Germinal center (tissue), 1 donor: ENCODE measurements at places on chromosomes 12 and 14.

GRCh38 chr12:90250766-90251165 lies 542.1 kb upstream of the ATP2B1 start:
- DNase-seq, result no peak

DNA sequence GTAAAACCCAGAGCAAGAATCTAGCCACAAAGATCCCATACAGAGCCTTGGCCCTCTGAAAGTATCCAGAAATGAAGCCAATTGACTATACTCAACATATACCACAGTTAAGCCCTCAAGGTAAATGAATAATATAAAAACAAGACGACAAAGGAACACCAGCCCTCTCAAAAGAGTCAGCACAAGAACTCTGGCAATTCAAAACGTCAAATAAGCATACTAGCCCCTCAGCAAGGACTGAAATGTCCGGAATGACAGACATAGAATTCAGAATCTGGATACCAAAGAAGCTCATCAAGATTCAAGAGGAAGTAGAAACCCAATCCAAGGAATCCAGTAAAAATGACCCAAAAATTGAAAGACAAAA lies 49.9 kb downstream of the GTF2A1 start:
- DNase-seq, result no peak

GRCh38 chr14:68181519-68182326 lies 362.1 kb downstream of the RAD51B start:
- DNase-seq, result no peak

DNA sequence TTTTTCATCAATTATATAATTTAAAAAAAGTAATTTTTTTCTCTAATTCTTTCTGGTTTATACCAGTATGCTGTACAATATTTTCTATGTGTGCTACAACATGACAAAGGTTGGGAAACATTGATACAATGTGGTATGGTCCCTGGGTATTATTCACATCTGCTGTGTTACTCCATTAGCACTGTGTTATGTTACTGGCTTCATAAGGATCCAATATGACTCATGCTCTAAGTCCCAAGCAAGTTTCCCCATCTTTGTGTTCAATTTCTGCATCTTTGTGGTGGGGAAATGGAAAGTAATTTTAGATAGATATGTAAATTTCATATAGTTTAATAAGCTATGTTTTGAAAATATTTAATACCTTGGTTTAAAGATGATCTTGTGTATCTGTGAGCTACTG lies 35.8 kb downstream of the FBXO33 start:
- no peak for DNase-seq

DNA sequence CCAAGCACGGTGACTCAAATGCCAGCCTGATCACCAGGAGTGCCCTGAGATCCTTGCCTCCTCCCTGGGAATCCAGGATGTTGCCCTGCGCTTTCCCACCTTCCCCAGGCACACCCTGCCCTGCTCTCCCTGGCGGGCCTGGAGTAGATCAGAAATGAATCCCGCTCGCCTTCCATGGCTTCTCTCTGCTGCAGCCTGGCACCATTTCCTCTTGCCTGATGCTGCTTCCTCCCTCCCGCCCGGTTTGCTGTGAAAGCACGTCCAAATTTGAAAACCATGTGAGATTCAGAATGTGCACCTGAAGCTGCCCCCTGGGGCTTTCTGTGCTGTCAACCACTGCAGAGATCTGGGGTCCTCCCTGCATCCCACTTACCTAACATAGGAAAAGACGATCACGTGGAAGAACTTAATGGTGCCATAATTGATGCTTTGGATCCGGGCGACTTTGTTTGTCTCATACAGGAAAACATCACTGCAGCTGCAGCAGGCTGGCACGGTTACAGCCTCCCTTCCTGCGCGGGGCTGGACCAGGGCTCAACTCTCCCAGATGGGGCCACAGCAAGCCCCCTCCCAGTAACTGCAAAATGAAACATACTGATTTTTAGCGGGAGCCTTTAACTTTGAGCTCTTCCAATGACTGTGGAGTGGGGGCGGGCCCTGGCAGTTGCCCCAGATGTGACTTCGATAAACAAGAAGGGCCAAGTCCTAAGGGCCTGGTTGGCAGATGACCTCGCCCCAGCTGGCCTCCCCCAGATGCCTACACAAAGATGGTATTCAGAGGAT lies 24.9 kb upstream of the C12orf76 start:
- DNase-seq, result peak; percentile 19

GRCh38 chr14:67963960-67964812 lies 144.6 kb downstream of the RAD51B start:
- no peak for DNase-seq

GRCh38 chr14:92613008-92613658 lies 99.6 kb downstream of the RIN3 start:
- DNase-seq, result peak; percentile 78

DNA sequence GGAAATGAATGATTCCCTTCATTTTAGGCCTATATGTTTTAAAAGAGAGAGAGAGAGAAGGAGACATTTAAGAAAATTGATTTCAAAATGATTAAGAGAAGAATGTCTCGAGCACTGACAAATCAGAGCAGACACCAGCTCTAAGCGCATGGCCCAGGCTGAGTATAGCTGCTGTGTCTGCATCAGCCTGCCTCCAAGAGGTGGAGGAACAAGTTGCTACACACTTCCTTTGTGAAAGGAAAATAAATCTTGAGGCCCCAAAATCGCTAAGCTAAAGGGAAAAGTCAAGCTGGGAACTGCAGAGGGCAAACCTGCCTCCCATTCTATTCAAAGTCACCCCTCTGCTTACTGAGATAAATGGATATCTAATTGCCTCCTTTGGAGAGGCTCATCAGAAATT lies 728.7 kb upstream of the TMEM132C start:
- DNase-seq, result no peak

- no peak for DNase-seq
Measured at GRCh38 chr12:5473783-5474116, 41.8 kb downstream of the NTF3 start.
